ENCODE measurements at places on chromosomes 16 and 17.

GRCh38 chr16:22670551-22671041 lies 143.4 kb upstream of the HS3ST2 start:
- DNase-seq, result peak; percentile 16

- DNase-seq, result no peak
These were observed 9.6 kb upstream of the RBFOX3 start for GRCh38 chr17:79620207-79621038.

- no peak for DNase-seq
These were observed 7.1 kb downstream of the IRX5 start for GRCh38 chr16:54937671-54938211.

DNA sequence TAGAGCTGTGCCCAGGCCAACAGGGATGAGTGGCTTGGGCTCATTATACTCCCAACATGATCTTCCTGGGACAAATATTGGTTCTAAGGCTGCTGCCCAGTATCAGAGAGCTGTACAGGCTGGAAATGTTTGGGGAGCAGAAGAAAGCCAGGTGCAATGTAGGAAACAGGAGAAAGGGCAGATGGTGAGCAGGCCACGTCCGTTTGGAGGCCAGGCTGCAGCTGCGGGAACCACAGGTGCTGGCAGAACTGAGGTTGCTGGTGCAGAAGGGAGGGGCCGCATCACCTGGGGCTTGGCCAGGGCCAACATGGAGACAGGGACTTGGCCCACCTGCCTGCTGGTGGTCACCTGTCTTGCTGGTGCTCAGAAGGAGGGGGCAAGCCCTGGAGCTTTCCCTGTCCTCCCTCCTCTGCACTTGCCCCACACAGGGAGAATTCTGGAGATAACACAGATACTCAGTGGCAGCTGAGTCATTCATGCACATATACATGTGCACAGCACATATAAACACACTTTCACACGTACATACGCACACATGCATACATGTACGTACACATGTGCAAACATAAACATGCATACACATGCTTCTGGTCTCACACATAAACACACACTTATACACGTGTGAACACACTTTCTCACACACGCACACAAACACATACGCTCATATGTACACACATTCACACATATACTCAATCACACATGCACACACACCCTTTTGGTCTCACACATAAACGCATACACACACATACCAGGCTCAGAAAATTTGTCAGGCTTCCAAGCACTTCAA lies 67.7 kb downstream of the WSCD1 start:
- peak; percentile 41 for DNase-seq

DNA sequence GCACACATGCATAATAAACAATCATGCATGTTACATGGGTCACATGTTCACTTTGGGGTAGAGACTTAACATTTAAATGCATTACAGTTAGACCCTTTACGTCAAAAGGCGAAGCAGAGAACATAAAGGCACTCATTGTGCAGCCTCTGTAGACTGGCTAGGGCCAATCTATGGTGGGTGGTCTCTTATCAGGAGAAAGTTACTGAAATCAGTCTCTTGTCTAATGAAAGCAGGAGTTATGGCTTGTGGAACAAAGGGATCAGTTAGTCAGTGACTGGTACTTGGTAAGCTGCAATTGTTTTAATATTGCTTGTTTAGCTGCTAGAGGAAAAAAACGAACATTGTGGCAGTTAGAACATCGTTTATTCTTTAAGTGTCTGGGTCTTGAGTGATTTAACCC lies 1.4 kb upstream of the CNEP1R1 start:
- DNase-seq, result no peak

- no peak for DNase-seq
These were observed 19.8 kb upstream of the NTN1 start for GRCh38 chr17:9001559-9001958.

GRCh38 chr17:48198950-48199541 lies 91.5 kb downstream of the SNX11 start:
- DNase-seq, result no peak

- DNase-seq, result no peak
These were observed 16.2 kb downstream of the IRX5 start for GRCh38 chr16:54946909-54947308.

GRCh38 chr16:47538472-47538871 lies 77.3 kb downstream of the PHKB start:
- no peak for DNase-seq
